Stimulated activated CD8-positive, alpha-beta memory T cell treated with anti-CD3 and anti-CD28 coated beads, Interleukin-15, amount 100 ng/mL, for 4 hours (primary cell): ENCODE measurements at places on chromosomes 7 and 10.

- DNase-seq, result no peak
Observed at GRCh38 chr7:149457766-149458165, 3.1 kb downstream of the ZNF777 start.

DNA sequence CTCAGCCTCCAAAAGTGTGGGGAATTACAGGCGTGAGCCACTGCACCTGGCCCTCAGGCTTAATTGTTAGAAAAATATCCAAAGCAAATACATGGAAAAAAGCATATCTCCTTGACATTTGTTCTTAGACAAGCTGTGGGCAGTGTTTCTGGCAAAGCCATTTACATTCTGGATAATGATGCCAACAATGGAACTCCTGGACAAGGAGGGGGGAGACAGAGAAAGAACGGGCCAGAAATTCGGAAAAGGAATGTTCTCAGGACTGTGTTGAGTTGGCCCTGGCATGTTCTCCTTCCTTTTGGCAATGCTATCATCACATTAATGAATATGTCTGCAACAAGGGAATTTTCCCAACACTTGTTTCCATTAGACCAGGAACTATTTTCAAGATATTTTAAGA lies 88.7 kb downstream of the UBE2H start:
- DNase-seq, result no peak

- DNase-seq, result no peak
Observed at GRCh38 chr10:2917926-2918325, 149.4 kb upstream of the PFKP start.

DNA sequence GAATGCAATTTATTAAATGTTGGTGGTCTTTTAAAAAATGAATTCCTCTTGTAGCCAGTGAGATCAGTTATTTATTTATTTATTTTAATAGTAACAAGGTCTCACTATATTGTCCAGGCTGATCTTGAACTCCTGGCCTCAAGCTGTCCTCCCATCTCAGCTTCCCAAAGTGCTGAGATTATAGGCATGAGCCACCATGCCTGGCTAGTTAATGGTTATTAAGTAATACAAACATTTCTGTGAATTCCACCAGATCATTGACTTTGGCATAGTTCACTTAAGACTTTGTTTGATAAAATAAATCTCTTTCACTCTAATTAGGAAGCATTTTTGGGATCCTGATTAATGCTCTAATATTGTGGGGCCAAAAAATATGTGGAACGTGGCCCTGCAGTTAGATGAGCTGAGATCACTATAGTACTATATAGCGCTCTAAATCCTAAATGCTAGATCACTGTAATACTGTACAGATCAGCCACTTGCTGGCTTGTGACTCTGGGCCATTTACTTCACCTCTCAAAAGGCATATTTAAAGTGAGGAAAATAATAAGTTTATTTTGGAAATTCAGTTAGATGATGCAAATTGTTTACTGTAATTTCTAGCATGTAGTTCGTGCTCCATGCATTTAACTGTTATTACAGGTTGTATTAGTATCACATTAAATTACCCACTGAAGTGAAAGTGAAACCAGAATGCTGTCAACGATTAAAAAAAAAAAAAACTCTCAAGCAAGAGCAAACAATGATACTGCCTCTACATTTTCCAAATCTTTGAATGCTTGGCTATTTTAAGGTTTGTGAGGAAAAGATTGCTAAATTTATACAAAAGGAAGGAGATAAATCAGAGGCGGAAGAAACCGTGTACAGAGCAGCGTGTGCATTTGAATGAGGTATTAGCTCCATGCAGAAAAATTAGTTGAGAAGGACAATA lies 15.9 kb upstream of the FAS start:
- no peak for DNase-seq

- no peak for DNase-seq
Observed at GRCh38 chr7:95980167-95980566, 207.8 kb downstream of the DYNC1I1 start.

DNA sequence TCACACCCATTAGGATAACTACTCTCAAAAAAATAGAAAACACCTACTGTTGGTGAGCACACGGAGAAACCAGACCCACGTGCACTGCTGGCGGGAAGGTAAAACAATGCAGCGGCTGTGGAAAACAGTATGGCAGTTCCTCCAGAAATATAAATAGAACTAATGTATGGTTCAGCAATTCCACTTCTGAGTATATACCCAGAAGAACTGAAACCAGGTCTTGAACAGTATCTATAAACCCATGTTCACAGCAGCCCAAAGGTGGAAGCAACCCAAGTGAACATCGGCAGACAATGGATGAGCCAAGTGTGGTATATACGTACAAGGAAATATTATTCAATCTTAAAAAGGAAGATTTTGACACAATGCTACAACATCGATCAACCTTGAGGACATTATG lies 164.7 kb downstream of the ZMYND11 start:
- no peak for DNase-seq

- DNase-seq, result no peak
Observed at GRCh38 chr10:109912335-109913281, 10.7 kb downstream of the XPNPEP1 start.

DNA sequence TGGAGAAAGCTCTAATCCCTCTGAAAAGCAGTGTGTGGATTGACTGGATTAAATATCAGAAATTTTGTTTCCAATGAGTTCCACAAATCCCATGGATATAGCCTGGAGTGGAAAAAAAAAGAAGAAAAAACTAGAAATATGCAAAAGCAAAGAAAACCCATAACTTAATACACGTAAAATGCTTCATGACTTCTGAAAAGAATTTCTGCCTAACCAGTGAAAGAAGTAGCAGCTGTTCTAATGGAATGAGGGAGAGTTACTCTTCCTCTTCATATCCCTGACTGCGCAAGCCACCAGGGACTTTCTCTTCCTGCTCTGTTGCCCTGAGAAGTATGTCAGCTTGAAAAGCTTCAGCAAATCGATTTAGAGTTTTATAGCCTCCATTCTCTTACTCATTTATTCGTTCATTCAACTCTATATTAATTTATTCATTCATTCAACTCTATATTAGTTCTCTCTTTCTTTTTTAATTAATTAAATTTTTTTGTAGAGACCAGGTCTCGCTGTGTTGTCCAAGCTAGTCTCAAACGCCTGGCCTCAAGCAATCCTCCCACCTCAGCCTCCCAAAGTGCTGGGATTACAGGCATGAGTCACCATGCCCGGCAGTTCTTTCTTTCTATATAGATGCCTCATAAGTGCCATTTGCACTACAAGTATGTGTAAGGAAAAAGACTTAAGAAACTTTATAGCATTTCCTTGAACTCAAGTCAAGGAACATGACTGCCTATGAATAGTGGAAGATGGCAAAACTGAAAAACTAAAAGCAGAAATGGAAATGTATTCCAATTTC lies 447.3 kb upstream of the NRP1 start:
- no peak for DNase-seq

GRCh38 chr7:29442146-29442545 lies 121.5 kb upstream of the PRR15 start:
- no peak for DNase-seq

GRCh38 chr7:26534649-26535482 lies 243.2 kb downstream of the SNX10 start:
- no peak for DNase-seq

GRCh38 chr7:47443049-47443448 lies 138.9 kb downstream of the TNS3 start:
- DNase-seq, result no peak

GRCh38 chr10:35335133-35336083 lies 901 bp upstream of the CCNY start:
- DNase-seq, result no peak

DNA sequence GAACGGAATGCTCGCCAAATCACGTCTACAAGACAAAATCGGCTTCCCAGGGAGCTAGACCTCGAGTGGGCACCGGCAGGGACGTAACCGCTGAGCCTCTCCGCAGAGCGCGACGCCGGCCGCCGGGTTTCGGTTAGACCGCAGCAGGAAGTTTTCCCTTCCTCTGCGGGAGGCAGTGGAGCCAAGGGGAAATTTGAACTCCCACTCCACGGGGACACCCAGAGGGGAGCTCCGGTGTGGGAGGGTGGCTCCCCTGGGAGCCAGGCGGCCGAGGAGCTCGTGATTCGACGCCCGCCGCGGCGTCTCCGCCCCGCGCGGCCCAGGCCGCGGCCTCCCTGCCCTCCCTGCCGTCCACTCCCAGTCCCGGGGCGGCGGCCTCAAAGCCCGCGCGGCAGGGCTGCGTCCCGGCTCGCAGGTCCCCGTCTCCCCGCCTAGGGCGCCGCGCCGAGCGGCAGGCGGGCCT lies 426 bp downstream of the SYPL1 start:
- no peak for DNase-seq

GRCh38 chr10:89609833-89610346 lies 35.2 kb downstream of the PANK1 start:
- no peak for DNase-seq

GRCh38 chr10:12041766-12042408 lies 722 bp downstream of the UPF2 start:
- no peak for DNase-seq

GRCh38 chr7:4178916-4179687 lies 503.0 kb upstream of the FOXK1 start:
- no peak for DNase-seq

- no peak for DNase-seq
Observed at GRCh38 chr7:45186261-45186813, 28.7 kb downstream of the RAMP3 start.

GRCh38 chr7:16954321-16954720 lies 72.5 kb upstream of the AGR3 start:
- no peak for DNase-seq

DNA sequence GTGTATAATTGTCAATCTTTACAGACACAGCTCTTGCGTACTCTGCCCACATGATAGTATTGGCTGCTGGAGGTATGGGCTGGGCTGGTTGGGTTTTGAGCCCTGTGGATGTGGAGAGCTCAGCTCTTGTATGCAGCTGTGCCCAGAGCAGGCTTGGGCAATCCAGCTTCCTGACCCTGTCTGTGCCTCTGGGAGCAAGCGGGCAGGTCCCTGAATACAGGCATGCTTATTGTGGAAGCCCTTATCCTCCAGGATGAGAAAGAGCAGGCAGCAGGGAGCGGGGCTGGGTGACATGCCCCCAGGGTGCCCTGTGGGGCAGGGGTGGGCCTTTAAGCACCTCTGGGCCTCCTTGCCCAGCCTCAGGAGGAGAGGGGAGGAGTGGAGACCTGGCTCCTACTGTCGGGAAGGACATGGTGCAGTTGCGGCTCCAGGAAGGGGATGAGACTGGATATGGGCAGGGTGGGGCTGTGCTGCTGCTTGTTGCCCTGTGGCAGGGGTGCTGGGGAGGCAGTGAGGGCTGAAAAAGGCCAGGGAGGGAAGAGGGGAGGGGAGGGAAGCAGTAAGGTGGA lies 32.7 kb upstream of the SH2D4B start:
- no peak for DNase-seq

DNA sequence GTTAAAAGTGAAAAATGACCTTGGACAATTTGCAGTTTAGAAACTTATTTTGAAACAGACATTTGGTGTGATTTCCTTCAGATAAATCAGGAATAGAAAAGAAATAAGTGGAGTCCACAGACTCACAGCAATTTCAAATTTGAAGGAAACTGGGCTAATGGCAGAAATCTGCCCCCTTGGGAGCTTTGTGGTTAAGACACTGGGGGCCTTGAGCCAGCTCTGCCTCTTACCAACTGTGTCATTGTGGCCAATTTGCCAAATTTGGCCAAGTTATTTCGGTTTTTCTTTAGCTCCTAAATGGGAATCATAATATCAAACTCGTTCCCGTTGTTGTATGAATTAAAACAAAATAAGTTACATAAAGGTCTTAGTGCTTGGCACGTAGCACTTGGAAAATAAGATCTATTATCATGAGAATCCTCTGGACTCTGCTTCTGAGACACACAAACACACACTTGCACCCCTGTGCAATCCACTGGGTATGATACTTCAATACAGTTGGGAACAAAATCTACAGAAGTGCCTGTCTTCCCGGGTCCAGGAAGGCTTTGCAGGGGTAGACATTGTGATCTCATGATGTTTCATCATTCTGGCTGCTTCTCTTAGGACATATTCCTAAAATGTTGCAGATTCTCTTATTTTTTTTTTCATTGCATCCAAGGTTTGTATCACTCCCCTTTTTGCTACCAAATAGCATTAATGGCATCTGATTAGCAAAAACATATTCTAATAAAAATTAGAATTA lies 4.9 kb downstream of the ARMC3 start:
- DNase-seq, result no peak

DNA sequence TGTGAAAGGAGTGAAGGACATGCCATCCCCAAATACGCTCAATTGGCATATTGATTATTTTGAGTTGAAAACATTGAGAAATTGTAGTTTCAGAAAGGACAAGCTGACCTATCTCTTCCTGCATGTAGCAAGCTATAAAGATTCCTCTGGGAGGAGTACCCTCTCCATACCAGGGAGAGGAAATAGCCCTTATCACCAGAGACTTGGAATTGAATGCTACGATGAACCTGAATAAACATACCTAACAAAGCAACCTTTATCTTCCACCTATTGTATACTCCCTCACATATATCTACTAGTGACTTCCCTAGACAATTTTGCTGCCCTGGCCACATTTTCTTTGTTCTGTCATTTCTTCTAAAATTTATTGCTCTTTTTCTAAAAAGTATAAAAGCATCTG lies 150.2 kb upstream of the EEPD1 start:
- no peak for DNase-seq

GRCh38 chr7:591856-592628 lies 72.4 kb upstream of the PDGFA start:
- no peak for DNase-seq

DNA sequence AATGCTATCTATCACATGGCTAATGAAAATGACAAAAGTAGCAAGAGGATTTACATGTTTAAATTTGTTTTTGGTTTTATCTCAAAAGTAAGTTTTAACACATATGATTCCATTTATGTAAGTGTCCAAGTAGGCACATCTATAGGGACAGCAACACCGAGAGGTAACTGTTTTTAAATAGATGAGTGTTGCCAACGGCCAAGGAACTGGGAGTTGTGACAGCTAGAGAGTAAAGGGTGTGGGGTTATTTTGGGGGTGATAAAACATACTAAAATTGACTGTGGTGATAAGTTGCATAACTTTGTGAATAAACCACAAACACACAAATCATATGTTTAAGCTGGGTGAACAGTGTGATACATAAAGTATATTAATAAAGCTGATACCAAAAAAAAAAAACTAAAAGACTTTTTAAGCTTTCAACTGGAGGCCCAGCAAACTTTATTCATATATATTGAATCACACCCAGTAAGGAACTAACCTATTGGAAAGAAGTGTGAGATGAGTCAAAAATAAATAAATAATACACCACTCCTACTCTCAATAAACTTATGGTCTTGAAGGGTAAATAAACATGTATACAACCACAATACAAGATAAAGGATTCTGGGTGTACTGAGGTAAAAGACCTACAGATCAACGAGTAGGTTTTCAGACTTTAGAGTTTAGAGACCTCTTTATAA lies 33.0 kb downstream of the LRRC72 start:
- no peak for DNase-seq

DNA sequence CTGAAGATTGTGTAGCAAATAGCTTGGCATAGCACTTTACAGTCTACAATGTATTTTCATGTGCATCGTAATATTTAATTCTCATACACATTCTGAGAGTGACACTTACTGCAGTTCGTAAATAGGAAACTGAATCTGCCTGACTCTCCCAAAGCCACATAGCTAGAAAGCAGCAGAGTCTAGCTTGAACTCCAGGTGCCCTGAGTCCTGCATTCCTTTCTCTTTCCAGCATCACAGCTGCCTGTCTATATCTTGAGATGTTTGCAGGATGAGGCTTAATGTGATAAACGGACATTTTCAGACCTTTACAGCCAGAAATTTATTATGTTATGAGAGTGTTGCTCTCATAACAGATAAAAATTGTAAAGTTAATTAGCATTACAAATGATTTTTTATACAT lies 132.9 kb upstream of the PLXDC2 start:
- DNase-seq, result no peak
